ENCODE measurements at places on chromosomes 2 and 18.

- DNase-seq = no peak
Measured at GRCh38 chr18:36889321-36889720, 60.4 kb downstream of the KIAA1328 start.

DNA sequence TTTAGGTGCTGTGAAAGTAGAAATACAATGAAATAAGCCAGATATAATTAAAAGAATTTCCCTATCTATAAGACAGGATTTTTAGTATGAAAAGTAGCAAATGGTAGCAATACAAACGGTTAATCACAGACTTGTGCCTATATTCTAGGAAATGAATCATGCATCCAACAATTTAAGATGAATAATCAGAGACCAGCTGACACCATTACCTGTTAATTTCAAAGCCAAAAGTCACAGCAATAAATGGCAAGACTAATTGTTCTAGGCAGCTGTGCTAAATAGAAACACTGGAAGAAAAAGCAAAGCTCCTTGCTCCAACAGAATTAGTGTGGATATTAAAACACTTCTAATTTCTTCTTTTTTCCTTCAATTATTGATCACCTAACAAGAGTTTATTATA is 35.1 kb upstream of the MPP4 start:
- DNase-seq = no peak

GRCh38 chr18:23032030-23032582 is 99.0 kb downstream of the RBBP8 start:
- DNase-seq = no peak

- no peak for DNase-seq
Measured at GRCh38 chr2:176105078-176105729, 1.9 kb upstream of the HOXD11 start.

- DNase-seq = no peak
Measured at GRCh38 chr2:85963068-85963467, 74.3 kb upstream of the ST3GAL5 start.

DNA sequence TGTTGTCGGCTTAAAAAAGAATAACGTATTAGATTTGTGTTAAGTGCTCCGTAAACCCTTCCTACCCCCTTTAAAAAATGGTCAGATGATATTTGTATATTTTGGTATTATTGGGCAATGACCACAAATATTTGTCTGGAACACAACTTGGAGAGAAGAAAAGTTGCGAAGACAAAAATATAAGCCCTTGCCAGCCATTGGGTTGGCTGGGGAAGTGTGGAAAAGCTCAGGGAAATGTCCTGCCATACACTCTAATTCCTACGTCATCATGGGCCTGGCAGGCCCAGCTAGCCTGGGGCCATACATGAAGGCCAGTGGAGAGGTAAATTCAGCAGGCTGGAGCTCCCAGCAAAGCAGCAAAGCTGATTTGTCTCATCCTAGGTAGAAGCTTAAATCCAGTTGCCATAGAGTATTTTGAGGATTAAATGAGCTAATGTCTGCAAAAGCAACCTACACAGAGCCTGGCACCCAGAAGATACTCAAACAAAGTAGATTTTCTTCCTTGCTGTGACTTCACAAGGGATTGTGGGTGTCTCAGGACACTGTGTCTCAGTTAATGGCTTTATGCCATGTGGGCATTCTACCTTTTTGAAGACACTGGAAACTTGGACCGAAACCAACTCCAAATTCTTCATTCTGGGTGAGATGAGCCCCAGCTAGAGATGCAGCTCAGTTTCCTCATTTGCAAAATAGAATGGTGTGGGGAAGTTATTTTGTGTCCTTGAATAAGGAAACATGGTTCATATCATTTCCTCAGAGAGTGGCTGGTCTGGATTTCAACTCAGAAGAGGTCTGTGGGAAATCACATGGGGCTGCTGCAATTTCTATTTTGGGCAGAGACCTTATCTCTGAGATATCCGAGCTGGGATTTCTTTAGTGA is 87.9 kb upstream of the MAP4K3 start:
- no peak for DNase-seq

GRCh38 chr2:180495606-180496005 is 484.8 kb upstream of the UBE2E3 start:
- no peak for DNase-seq

DNA sequence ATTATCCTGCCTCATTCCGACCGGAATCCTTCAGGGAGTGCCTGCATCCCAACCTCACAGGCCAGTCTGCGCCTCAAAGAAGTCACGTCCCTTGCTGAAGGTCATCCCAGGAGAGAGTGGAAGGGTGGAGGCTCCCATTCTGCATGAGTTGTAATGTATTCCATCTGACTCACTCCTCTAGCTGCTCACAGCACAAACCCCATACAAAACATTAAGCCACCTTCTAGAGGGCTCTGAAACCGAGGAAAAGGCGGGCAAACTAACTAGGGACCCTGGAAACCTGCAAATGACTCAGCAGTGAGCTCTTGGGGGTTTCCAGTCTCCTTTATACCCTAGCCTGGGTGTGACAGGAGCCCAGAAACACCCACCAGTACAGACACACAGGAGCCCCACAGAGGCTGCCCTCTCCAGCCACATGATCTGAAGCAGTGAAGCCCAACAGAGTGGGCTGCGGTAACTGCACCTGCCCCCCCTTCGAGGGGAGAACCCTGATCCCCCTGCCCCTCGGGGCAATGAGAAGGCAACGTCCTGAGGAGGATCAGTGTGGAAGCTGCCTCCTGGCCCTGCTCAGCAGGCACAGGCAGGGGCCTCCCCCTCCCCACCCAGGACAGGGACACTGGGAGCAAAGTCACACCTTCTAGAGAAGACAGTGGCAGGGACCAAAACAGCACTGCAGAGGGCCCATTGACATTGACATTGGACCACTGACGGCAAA is 69.3 kb upstream of the SNTG2 start:
- peak; percentile 2 for DNase-seq

DNA sequence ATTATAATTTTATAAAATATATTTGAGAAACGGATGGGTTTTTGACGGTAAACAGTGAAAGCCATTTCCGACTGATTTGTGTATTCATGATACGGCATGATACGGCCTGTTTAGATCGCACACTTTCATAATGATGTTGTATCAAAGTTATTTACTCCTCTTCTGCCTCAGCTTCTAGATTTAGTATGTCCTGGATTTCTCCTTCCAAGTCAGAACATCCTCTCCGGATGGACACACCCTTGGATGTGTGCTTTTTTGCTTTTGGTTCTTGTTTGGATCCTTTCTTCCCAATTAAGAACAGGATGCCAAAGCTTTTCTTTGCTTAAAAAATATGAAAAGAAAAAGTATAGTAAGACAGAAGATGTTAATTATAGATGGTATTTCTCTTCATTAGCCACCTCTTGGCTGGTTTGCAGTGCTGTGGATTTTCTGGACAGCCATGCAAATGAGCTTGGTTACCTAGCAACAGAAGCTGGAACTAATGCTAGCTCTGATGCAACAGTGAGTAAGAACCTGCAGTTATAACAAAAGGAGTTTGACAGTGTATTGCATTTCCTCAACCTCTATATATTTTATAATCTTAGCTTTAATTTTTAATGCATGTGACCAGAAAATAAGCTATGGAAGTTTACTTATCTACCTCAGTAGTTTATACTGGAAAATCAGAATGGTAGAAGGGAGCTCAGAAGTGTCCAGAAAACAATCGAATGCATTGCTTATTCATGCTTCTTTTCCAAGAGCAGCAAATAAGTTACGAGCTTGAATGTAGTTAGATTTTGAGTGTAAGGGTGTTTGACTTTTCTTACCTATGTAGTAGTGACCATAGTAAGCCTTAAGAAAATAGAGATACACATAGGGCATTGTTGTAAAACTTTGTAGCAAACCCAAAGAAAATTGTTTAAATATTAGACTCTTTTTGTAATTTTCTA is 27.9 kb downstream of the RMND5A start:
- DNase-seq = peak; percentile 13

DNA sequence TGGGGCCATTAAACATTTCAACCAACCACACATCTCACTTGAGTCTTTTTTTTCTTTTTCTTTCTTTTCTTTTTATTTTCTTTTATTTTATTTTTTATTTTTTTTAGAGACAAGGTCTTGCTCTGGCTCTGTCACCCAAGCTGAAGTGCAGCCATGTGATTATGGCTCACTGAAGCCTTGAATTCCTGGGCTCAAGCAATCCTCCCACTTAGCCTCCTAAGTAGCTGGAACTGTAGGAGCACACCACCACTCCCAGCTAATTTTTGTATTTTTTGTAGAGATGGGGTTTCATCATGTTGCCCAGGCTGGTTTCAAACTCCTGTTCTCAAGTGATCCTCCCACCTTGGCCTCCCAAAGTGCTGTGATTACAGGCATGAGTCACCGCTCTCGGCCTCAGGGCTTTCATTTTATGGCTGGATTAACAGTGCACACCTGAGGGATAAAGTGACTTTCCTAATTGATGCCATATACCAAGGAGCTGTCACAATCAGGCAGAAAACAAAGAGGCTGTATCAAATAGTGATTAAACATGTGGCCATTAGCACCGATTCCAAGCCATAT is 21.5 kb downstream of the KIAA2012 start:
- DNase-seq = no peak

- DNase-seq = no peak
Measured at GRCh38 chr2:180931841-180932240, 48.6 kb upstream of the UBE2E3 start.

DNA sequence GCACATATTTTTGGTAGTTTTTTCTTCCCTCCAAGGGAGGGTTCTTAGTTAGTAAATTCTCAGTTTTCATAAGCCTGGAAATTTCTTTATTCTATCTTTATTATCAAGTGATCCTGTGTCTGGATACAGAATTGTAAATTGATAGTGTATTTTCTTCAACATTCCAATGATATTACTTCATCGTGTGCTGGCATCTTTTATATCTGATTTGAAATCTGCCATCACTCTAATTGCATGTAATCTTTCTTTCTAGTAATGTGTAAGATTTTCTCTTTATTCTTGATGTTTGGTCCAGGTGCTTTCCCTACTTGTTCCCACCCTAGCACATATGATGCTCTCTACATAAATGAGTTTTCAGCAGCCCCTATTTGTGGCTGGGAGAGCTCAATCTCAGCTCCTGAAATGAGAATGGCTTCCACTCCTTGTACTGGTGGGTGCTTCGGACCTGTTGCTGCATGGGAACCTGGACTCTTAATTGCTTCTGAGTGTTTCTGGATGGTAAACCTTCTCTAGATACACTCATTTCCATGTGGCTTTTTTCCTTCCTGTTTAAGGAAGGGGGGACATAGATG is 102.7 kb downstream of the SMIM21 start:
- no peak for DNase-seq

DNA sequence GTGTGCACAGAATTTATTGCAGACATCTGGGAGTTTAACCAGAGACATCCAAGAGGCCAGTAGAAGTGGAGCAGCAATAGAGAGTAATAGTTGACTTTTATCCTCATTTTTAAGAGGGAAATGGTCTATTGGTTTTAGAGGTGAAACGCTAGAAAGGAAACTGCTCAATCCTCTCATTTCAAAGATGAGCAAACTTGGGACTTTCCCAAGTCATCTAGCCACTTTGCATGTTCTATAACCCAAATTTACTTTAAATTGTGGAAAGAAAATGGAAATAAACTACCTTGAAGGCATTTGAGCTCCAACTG is 601.7 kb downstream of the ARHGAP15 start:
- no peak for DNase-seq

- no peak for DNase-seq
Measured at GRCh38 chr2:51673628-51674027, 641.7 kb upstream of the NRXN1 start.

DNA sequence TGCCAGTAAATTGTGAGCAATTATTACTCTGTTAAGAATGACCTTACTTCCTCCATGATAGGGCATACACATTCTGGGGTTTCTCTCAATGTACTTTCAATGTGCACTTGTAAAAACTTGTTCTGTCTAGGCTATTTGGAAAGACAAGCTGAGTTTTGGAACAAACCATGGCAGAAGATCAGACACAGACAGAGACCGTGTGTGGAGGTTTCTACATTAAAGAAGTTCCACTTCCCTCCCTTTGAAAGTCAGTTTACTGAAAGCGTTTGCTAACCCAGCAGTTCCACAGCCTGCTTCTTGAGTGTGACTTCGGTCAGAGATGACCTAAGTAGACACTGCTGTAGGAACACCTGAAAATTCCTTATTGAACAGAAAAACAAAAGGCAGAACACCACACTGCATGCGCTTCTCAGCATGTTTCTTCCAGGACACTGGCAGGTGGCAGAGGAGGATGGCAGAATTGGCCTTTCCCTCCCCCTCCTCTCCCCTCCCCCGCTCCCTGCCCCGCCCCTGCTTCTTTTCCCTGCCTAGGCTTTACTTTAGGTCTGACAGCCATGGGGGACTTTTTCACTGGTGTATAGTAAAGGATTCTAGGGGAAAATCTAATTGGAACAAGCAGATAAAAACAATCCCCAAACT is 109.8 kb downstream of the NOL10 start:
- no peak for DNase-seq

DNA sequence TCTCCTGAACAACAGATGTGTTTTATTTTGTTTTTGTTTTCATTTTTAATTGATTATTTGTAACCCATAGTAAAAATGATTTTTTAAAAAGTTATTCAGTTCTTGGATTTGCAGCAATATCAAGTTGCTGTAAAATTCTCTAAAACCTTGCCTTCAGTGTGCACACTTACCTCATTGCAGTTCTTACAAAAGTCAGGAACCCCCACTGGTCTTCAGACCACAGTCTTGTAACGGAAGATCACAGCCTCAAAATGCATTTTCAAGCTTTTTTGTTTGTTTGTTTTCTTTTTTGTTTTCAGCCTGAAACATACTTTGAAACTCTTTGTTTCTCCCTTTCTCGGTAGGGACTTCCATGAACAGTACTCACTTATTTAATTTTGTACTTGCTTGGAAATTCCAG is 1012.8 kb upstream of the GYPC start:
- no peak for DNase-seq

DNA sequence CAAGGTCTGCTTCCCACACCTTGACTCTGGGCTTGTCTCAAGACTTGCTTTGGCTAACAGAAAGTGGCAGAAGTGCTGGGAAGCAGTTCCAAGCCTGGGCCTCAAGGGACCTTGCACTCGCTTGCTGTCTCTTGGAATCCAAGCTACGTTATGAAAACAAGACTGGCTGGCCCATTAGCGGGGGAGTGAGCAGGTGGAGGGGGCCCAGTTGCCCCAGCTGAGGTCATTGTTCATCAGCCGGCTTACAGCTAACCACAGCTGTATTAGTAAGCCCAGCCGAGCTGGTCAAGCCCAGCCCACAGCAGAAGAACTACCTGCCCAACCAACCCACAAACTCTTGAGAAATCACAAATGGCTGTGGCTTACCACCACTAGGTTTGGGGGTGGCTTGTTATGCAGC is 63.1 kb downstream of the MARCO start:
- DNase-seq = no peak

Measured in DND-41 (cell line).